Subcutaneous preadipocyte (primary cell): ENCODE measurements at places on chromosomes 11 and 22. TPM values are rescaled to one million over a fixed set of nuclear protein-coding genes. Genes with fewer than 3 reads are reported as not detected.

Gene CATSPERZ
- 1.1 TPM in 1 of 2 replicates, not detected in the other for total RNA-seq

Gene ZNF214
- 1.2 and 1.8 TPM in 2 replicates for total RNA-seq

Gene KDM4D
- total RNA-seq, result 0.37 and 0.98 TPM in 2 replicates

Gene APOL5
- under 0.01 TPM in 1 of 2 replicates, not detected in the other for total RNA-seq

Gene GALNT18
- total RNA-seq, result 0.73 and 0.78 TPM in 2 replicates

Gene BACE1-AS
- total RNA-seq, result 3.7 and 4.1 TPM in 2 replicates

Gene APOBEC3G
- total RNA-seq, result 10.4 and 15.1 TPM in 2 replicates

Gene TCN2
- total RNA-seq, result 7.7 and 11.3 TPM in 2 replicates

Gene TBX10
- not detected in 2 replicates for total RNA-seq

Gene MS4A14
- total RNA-seq, result not detected in 2 replicates

Gene POU2AF2
- total RNA-seq, result not detected in 2 replicates

Gene AIP
- 44.8 and 69.1 TPM in 2 replicates for total RNA-seq

Gene ELMOD1
- under 0.01 and 0.20 TPM in 2 replicates for total RNA-seq

Gene OR4A5
- not detected in 2 replicates for total RNA-seq

Gene HBG2
- total RNA-seq, result not detected in 2 replicates

Gene PEX26
- total RNA-seq, result 17.3 and 26.8 TPM in 2 replicates
